ENCODE measurements at places on chromosomes 16 and 17.

- peak; percentile 84 for DNase-seq
These were observed 44.9 kb downstream of the OTOA start for GRCh38 chr16:21708533-21709115.

GRCh38 chr17:57485566-57485865 lies 229.2 kb downstream of the MSI2 start:
- no peak for DNase-seq

DNA sequence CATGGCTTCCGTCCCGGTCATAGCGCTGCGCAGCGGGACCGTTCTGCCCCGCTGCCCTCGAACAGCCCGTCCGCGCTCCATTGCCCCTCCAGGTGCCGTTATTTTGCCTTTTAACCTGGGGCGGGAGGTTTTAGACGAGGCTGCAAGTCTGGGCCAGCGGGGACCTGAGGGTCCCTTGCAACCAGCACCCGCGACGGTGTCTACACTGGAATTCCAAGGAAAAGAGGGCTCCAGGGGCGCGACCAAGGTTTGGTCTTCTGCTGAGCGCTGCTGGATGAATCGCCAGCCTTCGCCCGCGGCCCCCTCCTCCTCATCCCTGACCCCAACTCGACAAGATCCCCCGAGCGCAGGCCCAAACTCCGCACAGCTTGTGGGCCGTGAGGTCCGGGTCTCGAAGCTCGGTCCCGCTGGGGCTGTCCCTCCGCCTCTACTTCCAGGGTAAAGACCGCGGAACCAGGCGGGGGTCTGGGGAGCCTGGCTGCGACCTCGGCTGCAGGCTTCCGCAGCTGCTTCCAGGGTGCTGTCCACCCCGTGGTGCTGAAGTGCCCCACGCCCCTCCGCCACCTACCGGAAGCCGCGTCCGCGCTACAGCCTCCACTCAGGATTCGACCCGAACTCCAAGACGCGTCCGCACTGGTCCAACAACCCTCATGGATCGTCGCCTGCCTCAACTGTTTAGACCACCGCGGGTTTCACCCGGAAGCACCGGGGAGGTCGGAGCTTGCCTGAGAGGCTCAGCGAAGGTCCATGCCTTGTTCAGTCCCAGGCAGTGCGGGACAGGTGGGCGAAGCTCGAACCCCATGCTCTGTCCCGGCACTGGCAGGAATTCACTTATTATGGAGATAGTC lies 10.1 kb upstream of the CA4 start:
- DNase-seq = no peak

- no peak for DNase-seq
These were observed 697.3 kb downstream of the MAF start for GRCh38 chr16:78903237-78903636.

GRCh38 chr17:32960815-32961214 lies 30.8 kb upstream of the SPACA3 start:
- DNase-seq = no peak
